Hindlimb muscle (tissue), 1 donor: ENCODE measurements at places on chromosomes 12 and 14.
A peak's percentile ranks its signal among the peaks of the same experiment; 100 is the strongest.

- no peak for DNase-seq
These were observed 6.9 kb upstream of the IGF1 start for GRCh38 chr12:102487226-102487625.

DNA sequence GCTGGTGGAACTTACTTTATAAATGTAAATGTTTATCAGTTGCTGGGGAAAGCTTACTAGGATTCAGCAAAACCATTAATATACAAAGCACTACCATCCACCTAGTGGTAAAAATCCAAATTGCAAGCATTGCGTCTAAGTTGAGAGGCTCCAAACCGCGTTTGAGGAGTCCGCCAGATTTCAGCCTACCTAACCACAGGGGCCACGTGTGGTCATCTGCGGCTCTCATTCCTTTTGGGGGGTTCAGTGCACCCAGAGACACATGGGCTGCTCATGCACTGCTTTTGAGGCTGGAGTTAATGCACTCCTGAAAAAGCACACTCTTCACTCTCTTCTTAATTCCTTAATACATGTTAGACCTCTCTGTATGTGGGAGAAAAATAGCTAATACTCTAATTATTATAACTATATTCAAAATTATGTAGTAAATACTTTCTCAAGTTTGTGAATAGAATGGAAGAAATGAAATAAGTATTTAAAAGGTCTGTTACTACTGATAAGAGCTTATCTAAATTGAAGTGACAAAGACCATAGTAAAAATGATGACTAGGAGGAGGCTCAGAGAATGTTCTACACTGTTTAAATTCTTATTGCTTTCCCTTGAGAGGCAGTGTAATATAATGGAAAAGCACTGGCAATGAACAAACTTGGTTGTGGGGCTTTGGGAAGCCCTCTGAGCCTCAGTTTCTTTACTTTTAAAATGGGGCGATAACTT lies 41.4 kb upstream of the MANSC4 start:
- peak; percentile 60 for DNase-seq

- no peak for DNase-seq
These were observed 83.1 kb downstream of the KICS2 start for GRCh38 chr12:64139021-64139420.

DNA sequence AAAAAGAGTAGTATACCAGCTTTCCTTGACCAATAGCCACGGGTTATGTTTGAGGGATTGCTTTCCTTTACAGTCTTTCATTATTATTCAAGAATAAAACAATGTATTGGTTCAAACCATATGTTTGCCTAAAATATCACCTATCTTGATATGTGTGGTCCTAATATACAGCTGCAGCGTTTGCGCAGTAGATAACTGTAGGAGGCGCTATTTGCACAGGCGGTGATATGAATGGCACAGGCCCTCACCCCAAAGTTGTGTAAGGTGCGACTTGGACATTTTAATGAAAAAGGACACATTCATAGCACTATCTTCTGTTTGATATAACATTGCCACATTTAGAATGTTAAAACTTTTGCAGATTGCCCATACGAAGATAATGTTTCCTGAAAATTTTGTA lies 298.4 kb downstream of the TRHDE start:
- DNase-seq = no peak

DNA sequence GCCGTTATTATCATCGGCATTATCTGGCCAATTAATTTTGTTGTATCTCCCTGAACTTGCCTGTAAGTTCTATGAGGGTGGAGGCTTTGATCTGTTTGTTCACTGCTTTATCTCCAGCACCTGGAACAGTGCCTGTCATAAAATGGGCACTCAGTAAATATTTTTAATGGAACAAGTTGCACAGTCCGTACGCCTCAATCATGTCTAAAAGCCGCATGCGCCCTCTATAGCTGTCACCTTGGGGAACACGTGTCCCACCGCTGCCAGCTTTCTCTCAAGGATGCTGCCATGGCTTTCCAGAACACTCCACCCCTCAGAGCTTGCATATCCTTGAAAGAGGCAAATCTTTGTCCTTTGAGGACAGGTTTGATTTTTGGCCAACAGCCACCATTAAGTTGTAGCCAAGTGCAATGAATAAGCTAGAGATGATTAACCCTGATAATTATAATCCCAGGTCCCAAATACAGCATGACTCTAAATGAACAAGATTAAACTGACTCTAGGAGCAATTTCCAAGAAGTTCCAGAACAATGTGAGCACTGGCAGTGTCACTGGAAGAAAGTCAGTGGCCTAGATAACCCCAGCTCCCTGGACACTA lies 55.1 kb downstream of the ERH start:
- DNase-seq = no peak

DNA sequence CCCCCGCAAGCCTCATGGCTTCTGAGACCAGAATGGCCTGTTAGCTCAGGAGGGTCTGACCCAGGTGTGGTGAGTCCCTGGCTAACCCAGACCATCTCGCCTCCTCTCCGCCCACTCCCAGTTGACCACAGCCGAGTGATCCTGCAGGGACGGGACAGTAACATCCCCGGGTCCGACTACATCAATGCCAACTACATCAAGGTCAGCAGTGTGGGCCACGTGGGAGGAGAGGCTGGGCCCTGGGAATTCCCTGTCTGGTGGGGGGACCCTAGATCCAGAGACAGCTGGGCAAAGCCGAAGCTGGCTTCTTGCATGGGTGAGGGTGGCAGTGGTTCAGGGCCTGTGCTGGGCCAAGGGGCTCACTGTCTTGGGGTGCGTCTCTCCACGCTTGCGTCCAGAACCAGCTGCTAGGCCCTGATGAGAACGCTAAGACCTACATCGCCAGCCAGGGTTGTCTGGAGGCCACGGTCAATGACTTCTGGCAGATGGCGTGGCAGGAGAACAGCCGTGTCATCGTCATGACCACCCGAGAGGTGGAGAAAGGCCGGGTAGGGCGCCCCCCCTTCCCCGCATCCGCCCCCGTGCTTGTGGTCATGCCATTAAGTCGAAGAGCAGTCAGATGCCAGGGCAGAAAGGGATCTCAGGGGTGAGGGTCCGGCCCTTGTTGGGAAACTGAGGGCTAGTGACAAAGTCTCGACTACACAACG lies 5.0 kb downstream of the PTPN6 start:
- DNase-seq = no peak

DNA sequence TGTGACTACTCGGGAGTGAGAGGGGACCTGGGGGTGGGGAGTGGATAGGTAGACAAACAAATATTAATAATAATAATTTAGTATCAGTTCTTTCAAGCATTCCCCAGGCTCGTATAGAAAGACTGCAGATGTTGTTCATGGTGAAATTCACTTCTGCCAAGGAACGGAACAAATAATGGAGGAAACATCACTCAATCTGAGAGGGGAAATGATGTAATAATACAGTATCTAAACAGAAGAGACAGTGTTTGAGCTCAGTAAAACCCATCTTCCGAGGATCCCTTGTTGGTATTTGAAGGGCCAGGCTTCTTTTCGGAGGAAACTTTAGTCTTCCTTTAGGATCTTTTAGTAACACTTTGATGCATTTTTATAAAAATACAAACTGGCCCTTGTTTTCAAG lies 114.2 kb downstream of the KCNK10 start:
- DNase-seq = no peak

- no peak for DNase-seq
These were observed 60.9 kb upstream of the PSMA6 start for GRCh38 chr14:35231207-35231760.

- DNase-seq = no peak
These were observed 11.7 kb upstream of the PTHLH start for GRCh38 chr12:27984275-27984674.

- no peak for DNase-seq
These were observed 912.3 kb upstream of the SEL1L start for GRCh38 chr14:82445810-82446570.

DNA sequence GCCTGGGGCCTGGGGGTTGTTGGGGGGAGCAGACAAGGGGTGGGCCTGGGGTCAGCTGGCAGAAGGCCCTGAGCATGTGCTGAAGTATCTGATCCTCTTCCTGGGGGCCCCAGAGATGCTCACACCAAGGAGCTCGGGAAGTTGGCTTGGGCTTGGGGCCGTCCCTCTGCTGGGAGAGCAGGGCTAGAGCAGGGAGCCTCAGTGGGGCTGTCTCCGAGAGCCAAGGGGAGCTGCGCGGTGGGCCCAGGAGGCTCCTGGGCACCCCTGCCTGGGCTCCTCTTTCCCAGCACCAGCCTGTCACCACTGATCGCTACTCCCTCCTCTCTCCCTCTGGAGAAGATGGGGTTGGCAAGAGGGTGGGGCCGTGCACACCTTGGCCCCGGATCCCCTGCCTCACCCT lies 28.3 kb downstream of the BEGAIN start:
- no peak for DNase-seq

DNA sequence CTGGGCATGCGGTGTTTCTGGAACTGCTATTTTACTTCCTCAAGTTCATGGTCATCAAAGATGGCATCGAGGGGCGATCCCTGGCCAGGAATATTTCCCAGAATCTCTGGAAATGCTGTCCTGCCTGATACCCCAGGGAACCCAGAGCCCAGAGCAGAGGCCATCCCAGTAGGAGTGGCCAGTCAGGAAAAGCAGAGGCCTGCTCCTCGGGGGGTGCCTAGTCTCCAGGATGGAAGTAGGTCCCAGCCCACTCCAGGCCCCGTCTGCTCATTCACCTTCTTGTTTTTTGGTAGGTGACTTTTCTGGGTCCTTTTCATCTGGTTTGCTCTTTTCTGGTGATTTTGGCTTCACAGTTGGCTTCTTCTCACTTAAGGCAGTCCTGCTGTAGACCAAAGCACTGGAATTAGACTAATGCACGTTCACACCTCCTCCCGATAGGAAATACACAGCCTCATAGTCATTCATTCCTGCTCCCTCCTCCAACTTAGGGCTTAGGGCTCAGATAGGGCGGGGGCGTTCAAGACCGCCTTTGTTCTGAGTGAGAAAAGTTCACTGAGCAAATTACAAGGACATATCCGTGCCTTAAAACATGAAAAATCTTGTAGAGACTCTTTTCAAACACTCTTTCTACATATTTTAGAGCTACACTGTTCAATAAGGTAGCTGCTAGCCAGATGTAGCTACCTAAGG lies 51.1 kb downstream of the TRAFD1 start:
- DNase-seq = no peak

- DNase-seq = no peak
These were observed 642 bp upstream of the ACSM4 start for GRCh38 chr12:7303230-7303629.

DNA sequence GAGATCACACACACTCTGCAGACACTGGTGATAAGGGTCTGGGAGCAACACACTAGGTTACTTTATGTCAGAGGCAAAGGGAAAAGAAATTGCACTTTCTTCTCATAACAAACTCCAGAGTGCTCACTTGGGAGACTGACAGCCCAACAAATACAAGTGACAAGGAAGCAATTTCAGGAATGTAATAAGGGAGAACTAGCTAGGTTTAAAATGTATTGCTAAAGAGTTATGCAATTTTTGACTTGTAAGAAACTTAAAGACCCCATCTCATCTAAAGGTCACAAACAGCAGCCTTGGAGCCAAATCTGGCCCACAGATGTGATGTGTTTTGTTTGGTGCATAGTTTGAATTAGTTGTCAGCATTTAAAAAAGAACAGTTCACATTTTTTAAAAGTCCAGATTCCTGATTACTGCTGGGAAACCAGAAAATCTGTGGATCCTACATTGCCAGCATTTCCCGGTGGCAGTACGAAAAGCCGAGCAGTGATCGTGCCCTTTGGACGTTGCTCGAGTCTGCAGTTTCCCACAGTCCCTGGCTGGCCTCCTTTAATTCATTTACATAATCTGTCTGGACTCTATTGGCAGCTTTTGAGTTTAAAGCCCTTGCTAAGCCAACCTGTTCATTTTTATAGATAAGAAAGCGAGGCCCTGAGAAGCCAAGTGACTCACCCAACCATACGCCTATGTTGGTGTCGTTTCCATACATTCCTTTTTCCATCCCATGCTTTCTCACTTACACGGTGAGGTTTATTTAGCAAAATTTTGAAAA lies 42.0 kb upstream of the ETV6 start:
- no peak for DNase-seq

- no peak for DNase-seq
These were observed 148.8 kb upstream of the GARIN6 start for GRCh38 chr12:99498756-99499155.

GRCh38 chr12:47419497-47419896 lies 286.3 kb downstream of the RPAP3 start:
- DNase-seq = no peak

DNA sequence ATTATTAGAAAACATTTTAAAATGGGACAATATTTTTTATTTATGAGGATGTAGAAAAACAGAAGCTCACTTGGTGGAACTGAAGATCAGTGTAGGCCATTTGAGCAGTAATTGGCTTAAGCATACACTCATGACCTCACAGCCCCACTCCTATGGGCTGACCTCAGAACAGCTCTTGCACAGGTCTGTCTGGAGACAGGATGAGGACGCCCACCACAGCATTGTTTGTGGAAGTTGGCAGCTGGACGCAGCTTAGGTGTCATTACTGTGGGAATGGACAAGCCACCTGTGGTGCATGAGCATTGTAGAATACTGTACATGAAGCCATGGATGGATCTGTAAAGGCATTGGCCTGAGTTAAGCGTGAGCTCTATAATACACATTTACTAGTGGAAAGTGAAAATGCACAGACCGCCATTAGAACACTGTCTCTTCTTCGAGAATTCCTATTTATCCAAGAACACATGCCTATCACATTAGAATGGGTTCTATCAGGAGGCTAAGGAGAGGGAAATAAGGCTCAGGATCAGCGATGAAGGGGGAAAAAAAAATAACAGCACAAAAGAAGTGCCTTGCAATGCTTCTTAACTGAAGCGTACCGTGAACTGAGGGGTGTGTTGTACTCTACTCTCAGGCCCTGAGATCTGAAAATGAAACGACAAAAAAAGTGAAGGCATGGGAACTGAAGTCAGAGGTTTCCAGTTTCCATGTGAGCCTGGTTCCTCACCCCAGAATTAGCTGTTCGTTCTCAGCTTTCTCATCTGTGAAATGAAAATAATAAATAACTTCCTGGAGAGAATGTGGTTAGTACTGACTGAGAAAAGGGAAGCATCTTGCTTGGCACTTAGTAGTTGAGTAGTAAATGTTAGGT lies 33.6 kb downstream of the KCNA1 start:
- no peak for DNase-seq

- no peak for DNase-seq
These were observed 1.5 kb downstream of the ITPK1 start for GRCh38 chr14:93114068-93114710.

GRCh38 chr14:51546603-51547258 lies 105.0 kb upstream of the FRMD6 start:
- no peak for DNase-seq

GRCh38 chr12:97358361-97358760 lies 104.2 kb upstream of the RMST start:
- no peak for DNase-seq
